A549 (cell line): ENCODE measurements at places on chromosomes 6 and 20. TPM values are rescaled to one million over a fixed set of nuclear protein-coding genes. Genes with fewer than 3 reads are reported as not detected.

DNA sequence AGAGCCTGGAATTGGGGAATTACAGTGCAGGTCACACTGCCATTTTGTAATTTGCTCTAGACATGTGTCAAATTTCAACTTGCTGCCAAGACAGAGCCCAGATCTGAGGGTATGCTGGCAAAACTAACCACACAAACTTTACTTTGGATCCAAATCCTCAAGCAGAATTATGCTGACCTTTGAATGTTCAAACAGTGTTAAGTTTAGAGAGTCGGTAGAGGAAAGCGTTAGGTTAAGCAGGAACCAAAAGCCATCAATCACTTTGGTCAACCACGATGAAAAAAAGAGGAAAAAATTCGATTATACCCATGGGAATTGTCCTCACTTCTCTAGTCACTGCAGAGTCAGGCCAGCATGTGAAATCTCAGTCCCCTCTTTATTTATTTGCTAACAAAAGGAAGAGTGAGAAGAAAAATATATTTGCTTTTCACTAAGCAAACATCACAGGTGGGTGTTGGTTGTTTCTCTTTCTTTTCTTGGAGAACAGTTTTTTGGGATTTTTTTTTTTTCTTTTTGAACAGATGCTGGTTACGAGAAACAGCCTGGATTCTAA is 105.1 kb upstream of the ADGRF1 start:
- DNase-seq = no peak

Gene SAYSD1
- polyA plus RNA-seq = 7.3 to 8.1 TPM (median 8.0 TPM) in 3 replicates

DNA sequence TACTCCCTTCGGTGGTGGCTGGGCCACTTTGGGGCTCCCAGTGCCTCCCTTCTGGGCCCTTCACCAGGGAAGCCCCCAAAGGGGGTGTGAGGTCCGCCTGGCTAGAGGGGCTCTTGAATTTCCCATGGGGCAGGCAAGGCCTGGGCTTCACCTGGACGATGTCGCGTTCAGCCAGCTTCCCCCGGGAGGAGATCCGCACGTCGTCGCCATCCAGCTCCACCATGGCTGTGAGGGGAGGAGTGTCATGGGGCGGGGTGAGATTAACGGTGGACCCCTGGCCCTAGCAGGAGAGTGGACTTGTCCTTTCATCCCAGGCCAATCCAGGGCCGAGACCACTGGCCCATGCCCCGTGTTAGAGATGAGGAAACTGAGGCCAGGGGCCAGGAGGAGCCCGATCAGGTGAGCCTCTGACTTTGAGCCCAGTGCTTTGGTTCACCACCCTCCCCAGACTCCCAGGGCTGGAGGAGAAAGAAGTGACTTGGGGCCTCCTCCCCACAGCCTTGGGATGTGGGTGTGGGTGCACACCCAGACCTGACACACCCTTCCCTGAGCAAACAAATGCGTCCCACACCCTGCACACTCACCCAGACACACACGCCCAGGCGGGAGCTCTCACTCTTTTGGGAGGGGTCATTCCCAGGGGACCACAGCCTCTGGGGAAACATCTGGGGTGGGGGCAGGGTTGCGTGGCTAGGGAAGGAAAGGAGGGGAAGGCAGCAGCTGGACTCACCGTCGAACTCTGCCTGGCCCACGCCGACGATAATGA is 46.1 kb downstream of the RAB44 start:
- DNase-seq = no peak

GRCh38 chr6:1386038-1386709 is 3.2 kb upstream of the FOXF2 start:
- DNase-seq = no peak

DNA sequence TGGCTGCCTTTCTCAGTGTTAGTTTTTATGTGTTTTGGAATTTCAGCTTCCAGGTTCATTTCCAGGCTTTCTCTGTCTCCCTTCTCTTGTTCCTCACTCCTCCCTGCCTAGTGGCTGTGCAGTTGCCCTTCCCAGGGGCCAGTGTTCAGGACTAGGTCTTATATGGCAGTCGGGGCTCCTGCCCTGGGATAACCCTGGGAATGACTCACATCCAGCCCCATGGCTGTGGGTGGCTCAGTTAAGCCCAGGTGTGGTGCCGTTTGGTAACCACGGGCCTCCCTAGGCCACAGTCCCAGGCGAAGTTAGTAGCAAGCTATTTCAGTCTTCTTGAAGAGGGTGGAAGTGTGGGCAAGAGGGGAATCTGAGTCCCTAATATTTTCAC is 57.4 kb upstream of the DDR1 start:
- peak; percentile 42 for DNase-seq

DNA sequence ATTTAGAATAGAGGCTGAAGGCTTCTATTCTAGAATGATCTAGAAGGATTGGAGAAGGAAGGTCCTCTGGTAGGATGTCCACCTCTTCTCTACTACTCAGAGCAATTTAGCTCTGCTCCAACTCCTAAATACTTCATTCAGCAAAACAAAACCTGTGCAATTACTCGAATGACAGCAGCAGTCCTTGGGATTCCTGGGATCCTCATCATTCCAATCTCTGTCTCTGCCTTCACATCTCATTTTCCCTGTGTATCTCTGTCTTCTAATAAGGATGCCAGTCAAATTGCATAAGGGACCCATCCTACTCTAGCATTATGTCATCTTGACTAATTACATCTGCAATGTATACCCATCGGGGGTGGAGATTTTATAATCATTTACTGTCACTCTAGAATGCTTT is 5.5 kb upstream of the AIG1 start:
- no peak for DNase-seq

- DNase-seq = no peak
Measured at GRCh38 chr6:111583221-111583620, 22.5 kb downstream of the TRAF3IP2 start.

DNA sequence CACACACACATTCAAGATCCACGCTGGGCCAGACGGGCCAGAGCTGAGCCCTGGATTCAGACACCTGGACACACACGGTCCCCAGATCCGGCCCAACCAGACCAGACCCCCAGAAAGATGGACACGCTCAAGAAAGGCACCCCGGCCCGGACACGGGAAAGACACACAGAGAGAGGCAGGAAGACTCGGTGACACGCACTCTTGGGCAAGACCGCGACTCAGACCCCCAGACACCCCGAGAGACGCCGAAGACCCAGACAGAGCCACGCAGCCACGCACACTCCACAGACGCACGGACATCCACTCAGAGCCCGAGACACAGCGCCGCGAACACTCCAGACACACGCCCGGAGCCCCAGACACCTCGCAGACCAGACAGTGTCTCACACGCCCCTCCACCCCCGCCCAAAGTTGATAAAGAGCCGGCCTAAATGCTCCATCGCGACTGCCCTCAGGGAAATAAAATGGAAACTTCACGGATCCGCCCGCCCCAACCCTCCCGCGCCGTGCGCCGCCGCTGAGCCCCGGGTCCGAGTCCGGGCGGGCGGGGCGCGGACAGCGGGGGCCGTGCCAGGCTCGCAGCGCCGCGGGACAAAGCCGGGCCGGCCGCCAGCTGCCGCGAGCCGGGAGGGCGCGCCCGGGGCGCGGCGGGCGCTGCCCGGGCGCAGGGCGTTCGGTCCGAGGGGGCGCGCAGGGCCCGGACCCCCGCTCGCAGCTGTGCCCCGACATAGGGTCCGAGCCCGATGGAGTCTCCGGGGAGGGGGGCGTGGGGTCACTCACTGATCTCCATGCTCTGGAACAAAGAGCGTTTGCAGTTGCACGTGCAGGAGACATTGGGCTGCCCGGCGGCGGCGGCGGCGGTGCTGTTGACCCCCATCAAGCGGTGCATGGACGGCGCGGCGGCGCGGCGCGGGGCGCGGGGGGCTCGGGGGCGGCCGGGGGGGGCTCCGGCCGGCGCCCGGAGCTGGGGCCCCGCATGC is 831 bp downstream of the PMEPA1 start:
- DNase-seq = no peak

Gene C6orf141
- 29.9 to 34.4 TPM (median 33.2 TPM) in 3 replicates for polyA plus RNA-seq

DNA sequence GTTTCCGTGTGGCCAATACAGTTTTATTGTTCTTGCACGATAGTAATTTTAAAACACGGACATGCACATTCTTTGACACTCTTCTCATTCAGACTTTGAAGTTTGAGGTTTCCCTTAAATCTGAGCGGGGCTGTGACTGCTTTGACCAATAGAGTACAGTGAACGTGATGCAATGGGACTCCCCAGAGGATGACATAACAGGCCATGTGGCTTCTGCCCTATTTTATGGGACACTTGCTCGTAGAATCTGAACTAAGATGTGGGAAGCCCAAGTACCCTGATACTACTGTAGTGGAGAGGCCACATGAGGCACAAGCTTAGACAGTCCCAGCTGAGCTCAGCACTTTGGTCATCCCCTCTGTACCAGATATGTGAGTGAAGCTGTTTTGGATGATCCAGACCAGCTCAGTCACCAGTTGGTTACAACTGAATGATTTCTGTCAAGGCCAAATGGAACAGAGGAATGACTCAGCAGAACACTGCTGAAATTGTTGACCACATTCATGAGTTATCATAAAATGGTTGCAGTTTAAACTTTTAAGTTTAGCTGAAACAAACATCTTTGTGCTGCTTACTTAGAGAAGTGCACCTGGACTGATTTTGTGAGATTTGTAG is 279.4 kb downstream of the RFPL4B start:
- DNase-seq = no peak

DNA sequence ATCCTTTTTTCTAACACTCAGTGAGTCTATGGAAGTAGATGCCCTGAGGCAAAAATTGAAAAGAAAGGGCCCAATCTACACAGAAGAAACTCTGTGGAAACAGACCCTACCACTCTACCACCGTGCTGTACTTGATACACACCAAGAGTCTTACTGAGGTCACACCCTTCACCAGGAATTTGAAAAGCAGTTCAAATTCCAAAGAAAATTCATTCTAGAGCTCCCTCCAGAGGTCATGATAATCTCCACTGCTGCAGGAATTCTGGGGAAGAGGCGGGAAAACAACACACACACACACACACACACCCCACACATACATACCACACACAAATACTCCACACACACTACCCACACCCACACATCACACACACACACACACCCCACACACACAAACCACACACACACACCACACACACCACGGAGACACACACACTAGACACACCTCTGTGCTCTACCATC is 336.8 kb downstream of the HDGFL1 start:
- peak; percentile 28 for DNase-seq

GRCh38 chr20:2739042-2739398 is 46.4 kb downstream of the EBF4 start:
- no peak for DNase-seq

Gene TTK
- 18.8 to 21.2 TPM (median 21.0 TPM) in 3 replicates for polyA plus RNA-seq

- peak; percentile 35 for DNase-seq
Measured at GRCh38 chr6:34546551-34547321, 9.4 kb downstream of the SPDEF start.

- DNase-seq = no peak
Measured at GRCh38 chr6:52588087-52588709, 11.3 kb upstream of the TRAM2 start.

DNA sequence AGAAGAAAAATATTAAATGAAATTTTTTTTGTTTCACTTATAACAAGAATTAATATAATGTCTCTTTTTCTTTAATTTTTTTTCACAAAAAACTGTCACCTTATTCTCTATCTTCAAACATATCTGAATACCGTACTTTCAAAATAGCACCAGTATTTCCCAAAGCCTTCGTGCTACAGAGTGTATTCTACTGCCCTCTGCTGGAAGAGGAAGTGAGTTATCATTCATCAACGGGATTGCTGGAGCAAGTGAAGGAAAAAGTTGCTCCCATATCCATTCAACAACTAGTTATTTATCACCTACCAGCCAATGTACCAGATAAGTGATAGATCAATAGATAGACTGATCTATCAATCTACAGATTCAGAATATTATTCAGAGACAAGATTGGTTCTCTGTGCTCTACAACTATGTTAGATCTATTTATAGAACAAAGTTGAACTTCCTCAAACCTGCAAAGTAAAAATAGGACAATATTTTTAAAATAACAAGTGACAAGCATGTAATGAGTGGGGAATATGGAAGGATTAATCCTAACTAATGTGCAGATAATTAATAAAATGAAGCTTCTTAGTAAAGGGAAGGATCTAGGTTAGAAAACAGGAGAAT is 26.7 kb upstream of the TFAP2B start:
- DNase-seq = peak; percentile 34

DNA sequence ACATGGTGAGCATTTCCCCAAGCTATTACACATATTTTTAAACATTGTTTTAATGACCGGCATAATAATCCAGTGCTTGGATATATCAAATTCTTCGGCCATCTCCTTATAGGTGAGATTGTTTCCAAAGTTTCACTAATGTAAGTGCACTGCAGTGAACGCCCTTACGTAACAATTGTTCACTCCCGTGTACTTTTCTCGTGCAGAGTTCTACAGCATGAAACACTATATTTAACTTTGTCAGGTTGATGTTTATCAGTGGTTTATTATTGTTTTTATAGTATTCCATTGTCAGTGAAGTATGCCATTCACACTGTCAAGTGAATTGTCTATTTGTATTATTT is 3.4 kb upstream of the GZF1 start:
- no peak for DNase-seq

Gene COL19A1
- not detected in 3 replicates for polyA plus RNA-seq
